ENCODE measurements at places on chromosomes 1 and 21.

DNA sequence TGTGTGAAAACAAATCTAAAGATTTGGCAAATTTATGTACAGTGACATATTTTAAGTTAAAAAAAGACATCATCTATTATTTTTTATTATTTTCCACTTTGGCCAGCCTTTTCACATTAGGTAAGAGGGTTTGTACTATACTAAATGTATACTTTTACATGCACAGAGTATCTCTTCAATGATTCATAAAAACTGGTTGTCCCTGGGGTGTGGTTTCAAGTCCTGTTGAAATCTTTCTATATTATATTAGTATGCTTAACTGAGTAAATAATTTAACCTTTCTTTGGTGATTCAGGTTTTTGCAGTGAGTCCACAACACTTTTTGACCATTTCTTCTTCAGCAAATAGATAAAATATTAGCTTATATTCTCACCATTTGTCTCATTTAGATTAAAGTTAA is 45.7 kb downstream of the EEIG2 start:
- no peak for DNase-seq

GRCh38 chr1:83716641-83717040 is 282.3 kb downstream of the TTLL7 start:
- no peak for DNase-seq

- no peak for DNase-seq
These were observed 912.6 kb downstream of the TTLL7 start for GRCh38 chr1:83086346-83086745.

GRCh38 chr1:26828411-26828991 is 2.0 kb downstream of the ZDHHC18 start:
- DNase-seq: no peak

GRCh38 chr1:218474128-218474527 is 129.0 kb downstream of the TGFB2 start:
- DNase-seq: no peak

DNA sequence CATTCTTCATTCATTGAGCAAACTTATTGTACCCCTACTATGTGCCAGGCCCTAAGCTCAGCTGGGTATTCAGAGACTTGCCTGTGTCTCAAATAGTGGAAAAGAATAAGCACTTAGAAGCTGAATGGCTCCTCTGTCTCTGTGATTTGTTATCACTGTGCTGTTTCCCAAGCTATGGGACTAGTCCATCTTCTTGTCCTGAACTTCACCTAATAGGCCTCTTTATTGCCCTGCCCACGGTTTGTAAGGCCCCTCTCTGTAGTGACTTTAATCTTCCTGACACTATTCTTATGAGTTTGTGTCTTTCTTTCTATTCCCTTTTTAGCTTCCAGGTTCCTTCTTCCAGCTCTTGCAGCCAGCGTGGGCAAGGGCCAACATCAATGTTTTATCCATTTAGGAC is 85.4 kb upstream of the LPGAT1 start:
- no peak for DNase-seq

- no peak for DNase-seq
These were observed 4.6 kb downstream of the KLHDC8A start for GRCh38 chr1:205351984-205352713.

GRCh38 chr1:204447190-204447589 is 35.6 kb upstream of the PPP1R15B start:
- DNase-seq: no peak

DNA sequence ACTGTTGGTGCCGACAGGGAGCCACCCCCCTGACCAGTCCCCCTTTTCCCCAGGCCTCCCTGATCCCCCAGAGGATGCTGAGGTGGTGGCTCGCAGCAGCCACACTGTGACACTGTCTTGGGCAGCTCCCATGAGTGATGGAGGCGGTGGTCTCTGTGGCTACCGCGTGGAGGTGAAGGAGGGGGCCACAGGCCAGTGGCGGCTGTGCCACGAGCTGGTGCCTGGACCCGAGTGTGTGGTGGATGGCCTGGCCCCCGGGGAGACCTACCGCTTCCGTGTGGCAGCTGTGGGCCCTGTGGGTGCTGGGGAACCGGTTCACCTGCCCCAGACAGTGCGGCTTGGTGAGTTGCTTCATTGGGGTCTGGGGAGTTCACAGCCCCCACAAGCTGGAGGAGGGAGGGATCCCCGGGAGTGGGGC is 89.2 kb downstream of the TRIM11 start:
- DNase-seq: no peak

DNA sequence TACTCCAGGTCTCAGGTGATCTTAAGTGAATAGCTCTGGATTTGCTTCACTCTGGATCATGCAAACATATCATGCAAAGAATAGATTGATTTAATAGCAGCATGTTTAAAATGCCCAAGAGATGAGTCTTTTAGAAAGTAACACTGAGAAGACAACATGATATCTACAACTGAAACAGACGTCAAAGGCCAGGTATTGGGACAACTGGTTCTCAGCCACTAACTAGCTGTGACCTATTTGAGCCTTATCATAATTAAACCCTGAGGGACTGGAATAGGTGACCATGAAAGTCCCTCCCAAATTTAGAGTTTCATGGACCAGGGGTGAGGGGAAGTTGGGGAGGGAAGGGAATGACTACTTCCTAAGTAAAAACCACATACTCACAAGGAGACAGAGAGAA is 95.7 kb downstream of the NIBAN1 start:
- no peak for DNase-seq

GRCh38 chr1:207003210-207003609 is 29.3 kb downstream of the C1orf116 start:
- no peak for DNase-seq

DNA sequence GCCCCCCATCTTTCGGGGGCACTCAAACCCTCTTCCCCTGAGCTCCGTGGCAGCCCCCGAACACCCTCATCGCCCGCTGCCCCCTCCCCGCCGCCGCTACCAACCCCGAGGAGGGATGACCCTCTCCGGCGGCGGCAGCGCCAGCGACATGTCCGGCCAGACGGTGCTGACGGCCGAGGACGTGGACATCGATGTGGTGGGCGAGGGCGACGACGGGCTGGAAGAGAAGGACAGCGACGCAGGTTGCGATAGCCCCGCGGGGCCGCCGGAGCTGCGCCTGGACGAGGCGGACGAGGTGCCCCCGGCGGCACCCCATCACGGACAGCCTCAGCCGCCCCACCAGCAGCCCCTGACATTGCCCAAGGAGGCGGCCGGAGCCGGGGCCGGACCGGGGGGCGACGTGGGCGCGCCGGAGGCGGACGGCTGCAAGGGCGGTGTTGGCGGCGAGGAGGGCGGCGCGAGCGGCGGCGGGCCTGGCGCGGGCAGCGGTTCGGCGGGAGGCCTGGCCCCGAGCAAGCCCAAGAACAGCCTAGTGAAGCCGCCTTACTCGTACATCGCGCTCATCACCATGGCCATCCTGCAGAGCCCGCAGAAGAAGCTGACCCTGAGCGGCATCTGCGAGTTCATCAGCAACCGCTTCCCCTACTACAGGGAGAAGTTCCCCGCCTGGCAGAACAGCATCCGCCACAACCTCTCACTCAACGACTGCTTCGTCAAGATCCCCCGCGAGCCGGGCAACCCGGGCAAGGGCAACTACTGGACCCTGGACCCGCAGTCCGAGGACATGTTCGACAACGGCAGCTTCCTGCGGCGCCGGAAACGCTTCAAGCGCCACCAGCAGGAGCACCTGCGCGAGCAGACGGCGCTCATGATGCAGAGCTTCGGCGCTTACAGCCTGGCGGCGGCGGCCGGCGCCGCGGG is 837 bp downstream of the FOXD3 start:
- no peak for DNase-seq

GRCh38 chr1:184956999-184957700 is 17.2 kb downstream of the NIBAN1 start:
- DNase-seq: no peak

GRCh38 chr1:15249081-15249480 is 2.1 kb downstream of the FHAD1 start:
- no peak for DNase-seq

DNA sequence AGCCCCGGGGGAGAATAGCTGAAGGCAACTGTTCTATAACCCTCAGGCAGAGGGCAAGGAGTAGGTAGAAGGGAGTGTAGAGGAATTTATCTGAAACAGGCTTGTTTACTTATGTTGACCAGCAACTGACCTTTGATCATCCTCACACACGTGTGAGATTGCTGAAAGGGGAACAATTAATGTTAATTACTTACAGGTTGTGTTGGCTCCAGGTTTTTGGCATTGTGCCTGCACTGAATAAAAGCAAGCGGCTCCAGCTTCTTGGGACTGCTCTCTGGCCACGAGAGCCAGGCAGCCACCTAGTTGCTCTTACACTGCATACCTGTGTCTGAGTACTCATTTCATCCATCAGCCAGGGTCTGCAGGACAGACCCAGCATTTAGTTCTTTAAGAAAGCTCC is 41.3 kb upstream of the ARHGEF10L start:
- DNase-seq: no peak

DNA sequence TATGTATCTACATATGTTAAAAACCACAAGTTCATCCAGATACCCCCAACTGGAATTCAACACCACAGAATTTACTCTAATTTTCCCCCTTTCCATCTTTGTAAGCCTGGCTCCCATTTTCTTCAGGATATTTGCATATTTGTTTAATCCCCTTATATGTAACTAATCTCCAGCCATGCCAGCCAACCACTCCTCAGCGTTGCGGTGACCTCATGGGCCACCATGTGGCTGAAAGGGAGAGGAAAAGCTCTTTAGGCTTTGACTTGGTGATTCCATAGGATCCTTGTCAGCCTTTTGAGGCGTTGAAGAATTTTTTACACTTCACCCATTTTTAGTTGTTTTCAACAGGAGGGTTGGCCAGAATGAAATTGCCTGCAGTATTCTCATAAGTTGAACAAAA is 10.0 kb downstream of the CLDN19 start:
- no peak for DNase-seq

- DNase-seq: no peak
These were observed 364.8 kb upstream of the SGIP1 start for GRCh38 chr1:66168948-66169671.

DNA sequence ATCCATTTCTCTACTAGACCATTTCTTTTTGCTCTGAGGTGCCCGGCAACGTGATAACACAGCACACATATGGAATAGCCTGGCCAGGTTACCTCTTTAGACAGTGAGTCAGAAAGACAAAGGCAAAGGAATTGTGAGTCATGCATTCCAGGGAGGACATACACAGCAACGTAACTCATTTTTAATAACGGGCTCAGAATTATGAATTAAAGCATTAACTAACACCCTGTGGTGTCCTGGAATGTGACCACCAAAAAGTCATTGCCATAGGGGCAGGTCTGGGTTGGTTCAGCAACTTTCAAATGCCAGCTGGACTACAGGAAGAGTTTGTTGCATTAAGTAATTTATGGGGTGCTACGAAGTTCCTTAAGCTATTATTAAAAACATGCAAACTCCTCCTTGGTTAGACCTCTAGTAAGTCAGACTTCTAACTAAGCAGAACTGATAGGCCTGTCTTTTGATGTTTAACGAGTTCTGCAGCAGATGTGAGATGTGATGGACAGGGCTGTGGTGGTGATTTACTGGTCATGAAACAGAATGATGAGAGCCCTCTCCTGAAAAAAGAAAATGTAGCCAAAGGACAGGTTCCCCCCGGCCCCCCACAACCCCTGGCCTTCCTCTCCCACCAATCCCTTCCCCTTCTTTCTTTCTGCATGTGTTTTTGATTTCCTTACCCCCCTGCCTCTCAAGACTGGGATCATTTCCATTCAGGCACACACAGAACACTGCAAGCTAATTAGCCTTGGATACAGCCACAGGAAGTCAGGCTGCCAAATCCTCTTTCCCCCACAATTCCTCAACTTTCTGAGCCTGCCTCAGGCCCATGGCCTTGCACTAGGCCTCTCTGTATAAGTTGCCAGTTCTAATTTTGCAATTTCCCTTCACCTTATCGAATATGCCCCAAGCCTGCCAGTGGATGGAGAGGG is 88.9 kb upstream of the HAO2 start:
- no peak for DNase-seq

- DNase-seq: no peak
These were observed 19.5 kb upstream of the TIPRL start for GRCh38 chr1:168159251-168159650.

GRCh38 chr1:10674700-10675609 is 121.5 kb downstream of the CASZ1 start:
- no peak for DNase-seq

GRCh38 chr1:213119794-213120193 is 68.8 kb downstream of the RPS6KC1 start:
- DNase-seq: no peak

DNA sequence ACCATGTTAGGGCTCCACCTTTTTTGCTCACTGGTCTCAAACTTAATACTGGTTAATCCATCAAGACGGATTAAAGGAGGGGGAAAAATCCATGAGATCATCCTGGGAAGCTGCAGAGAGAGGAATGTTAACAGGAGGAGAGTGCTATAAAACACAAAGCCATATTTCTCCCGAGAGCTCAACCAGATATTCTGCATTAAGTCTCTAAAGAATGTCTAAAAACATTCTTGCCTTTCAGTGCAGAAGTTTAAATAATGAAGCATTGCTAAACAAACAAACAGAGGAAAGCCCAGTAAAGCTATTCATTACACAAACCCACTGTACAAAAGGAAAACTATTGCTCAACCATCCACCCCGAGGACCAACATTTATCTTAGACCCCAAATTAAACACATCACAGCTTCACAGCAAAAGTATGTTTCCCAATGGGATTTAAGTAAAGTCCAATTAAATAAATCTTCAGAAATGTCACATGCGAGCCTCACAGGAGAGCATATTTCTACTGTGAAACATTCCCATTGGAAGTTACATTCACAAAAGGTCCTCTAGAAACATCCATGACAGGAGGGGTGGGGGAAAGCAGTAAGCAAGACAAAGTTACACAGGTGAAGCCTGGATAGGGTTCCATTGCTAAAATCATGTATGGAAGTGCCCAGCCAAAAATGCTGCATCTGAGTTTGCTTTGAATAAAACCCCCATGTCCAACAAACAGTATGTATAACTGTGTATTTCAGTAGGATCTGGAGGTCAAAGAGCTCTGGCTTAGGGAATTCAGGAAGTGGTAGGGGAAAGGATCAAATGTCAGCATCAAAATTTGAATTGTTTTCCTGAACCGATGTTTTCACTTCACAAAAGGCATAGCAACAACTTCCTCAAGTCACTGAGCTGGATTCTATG is 23.3 kb downstream of the DUSP10 start:
- DNase-seq: peak; percentile 86

GRCh38 chr1:14135070-14135469 is 435.1 kb downstream of the PRDM2 start:
- DNase-seq: no peak

DNA sequence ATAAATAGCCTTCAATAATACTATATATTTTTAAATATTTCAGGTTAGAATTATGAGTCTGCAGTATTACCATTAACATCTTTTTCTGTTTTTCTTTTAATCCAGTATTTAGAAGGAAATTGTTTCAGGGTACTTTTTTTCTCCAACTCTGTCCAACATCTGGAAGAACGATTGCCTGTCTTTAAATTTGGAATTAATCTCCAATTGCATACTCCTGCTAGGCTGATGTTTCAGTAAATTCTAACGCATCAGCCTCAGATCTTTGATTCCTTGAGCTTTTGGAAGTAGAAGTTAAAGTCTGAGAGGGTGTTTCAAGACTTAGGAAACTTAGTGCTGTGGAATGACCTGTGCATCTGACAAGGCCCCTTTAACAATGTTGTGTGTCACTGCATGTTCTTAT is 20.3 kb downstream of the NFIA start:
- no peak for DNase-seq

GRCh38 chr1:151060657-151061421 is 642 bp downstream of the MLLT11 start:
- no peak for DNase-seq

Data from AG04450 (cell line).